Stimulated activated CD4-positive, alpha-beta T cell treated with anti-CD3 and anti-CD28 coated beads, Interleukin-1b, Interleukin-23, amount 100 ng/mL, for 4 hours (primary cell): ENCODE measurements at places on chromosomes 5 and 9.

- no peak for DNase-seq
Measured at GRCh38 chr5:157458835-157459234, 1.2 kb upstream of the NIPAL4 start.

- no peak for DNase-seq
Measured at GRCh38 chr5:81506900-81507588, 113.1 kb upstream of the ACOT12 start.

DNA sequence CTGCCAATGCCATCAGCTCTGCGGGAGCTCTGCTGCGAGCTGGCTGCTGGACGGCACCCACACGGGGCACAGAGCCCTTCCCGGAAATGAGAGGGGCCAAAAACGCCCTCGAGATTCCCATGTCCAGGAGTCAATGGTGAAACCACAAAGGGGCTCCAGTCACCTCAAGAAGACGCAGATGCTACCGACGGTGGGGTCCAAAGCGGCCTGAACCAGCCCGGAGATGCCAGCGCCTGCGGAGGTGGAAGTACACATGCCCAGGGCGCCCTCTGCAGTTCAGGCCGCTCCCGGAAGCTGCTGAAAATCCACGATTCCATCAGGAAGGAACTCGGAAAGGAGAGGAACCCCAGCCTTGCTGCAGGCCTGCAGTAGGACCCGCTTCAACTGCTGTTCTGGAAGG is 82.4 kb upstream of the SELENOP start:
- no peak for DNase-seq

DNA sequence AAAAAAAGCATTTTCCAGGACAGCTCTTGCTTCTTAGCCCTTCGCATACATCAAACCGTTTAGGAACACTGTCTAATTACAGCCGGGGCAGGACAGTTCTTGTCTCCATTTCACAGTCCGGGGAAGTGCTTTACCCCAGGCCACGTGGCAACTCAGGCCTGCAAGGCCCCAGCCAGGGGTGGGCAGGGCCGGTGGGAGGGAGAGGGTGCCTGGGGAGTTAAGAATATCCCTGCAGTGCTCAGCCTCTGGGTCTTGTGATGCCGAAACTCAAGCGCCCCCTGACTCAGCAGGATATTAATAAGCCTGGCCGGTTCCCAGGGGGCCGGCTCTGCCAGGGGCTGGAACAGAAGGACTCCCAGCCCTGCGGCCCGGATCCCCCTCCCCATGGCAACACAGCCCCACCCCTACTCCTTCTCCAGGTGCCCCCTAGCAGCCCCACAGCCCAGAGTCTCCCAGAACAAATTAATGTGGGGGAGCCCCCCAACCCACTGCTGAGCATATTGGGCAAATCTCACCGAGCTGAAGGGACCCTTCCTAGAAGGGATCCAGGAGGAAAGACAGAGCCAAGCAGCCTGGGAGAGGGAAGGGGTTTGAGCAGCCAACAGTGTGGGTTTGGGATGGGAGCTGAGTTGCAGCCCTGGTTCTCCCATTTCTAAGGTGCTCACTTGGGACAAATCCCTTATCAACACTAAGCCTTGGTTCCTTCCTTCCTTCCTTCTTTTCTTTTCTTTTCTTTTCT is 45.3 kb downstream of the PLPP7 start:
- DNase-seq: no peak

- DNase-seq: no peak
Measured at GRCh38 chr5:67301285-67301903, 104.8 kb upstream of the CD180 start.

DNA sequence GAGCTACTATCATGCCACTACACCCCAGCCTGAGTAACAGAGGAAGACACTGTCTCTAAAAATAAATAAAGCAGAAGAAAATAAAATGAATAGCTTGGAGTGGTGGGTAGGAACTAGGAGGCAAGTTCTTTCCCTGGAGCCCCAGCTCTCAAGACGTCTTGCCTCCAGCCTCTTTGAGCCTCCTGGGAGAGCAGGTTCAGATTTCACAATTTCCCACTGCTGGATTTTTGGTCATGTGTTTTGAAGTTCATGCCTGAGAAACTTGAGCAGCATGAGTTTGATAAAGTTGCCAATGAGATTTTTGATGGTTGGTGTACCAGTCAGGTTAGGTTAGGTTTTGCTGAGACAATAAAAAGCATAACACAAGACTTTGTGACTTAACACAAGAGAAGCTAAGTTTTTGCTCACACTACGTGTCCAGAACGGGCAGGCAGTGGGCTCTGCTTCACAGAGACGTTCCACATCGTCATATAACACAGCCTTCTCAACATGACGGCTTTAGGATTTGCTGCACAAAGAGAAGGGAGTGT is 4.1 kb upstream of the CCDC69 start:
- DNase-seq: no peak

DNA sequence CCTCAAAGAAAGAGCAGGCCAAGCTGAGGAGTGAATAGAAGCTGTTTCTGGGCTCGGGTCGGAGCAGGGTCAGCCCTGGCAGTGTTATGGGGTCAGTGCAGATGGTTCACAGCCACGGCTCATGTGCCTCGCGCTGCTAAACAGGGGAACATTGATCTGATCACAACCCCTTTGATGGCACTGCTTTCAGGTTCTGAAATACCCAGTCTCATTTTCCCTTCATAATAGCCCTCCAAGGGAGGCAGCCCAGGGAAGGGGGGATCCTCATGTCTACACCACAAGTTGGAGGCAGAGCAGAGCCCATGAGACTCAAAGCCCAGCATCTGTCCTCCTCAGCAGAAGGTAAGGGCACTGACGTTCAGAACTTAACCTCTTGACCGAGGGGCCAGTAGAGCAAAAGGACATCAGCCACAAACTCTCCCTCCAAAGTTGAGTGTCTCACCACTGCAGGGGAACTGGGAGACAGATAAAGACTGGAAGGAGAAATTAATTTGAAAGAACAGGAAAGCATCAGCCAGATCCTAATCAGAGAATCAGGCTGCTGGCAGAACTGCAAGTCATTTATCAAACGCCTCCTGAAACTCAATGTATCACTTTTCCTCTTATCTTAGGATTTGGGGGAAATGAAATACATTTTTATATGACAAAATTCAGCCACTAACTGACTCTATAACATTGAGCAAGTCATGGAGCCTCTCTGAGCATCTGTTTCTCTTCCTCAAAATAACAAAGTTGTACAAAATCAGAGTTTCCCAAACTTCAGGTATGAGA is 110.6 kb downstream of the SH3TC2 start:
- no peak for DNase-seq

DNA sequence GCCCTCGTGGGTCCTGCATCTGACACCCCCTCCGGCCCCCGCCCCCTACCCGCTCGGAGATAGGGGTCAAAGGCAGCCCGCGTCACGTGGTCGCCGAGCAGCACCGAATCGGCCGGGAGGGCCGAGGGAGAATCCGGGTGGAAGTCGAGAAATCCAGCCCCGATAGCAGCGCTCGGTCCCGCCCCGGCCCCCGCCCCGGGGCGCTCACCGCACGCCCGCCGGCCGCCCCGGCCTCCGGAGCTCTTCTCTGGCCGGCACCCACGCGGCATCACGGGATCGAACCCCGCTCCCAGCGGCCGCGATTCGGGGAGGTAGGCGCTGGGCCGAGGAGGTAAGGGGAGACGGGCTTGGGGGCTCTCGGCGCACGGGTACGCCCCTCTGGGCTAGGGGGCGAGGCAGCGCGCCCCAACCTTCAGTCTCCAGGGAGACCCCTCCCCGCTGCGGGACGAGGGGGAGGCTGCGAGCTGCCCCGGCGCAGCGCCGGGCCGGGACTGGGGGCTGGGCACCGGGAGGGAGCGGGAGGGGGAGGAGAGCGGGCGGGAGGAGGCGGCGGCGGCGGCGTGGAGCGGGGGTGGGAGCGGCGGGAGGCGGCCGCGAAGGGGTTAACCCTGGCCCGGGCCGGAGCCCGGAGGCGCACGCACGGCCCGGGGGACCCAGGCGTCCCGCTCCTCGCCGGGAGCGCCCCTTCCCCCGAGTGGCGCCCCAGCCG is 22.1 kb upstream of the NDST1 start:
- peak; percentile 36 for DNase-seq

- no peak for DNase-seq
Measured at GRCh38 chr9:126463426-126463825, 136.8 kb downstream of the MVB12B start.

DNA sequence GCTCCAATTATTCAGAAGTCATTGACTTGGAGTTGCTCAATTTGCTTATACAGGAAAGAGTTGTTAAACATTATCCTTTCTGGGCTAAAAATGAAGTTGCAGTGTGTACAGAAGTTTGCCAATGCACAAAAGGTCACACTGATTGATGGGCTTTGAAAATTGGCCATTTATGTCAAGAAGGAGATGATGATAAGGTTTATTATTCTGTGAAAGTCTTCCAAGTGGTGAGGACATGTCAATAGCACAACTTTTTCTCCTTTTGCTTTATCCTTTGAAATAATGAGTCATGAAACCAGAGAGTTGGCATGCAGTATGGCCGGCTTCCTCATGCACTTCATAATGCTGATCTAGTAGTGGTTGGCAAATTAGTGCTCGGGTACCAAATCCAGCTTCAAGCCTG is 848.5 kb upstream of the WWC1 start:
- no peak for DNase-seq

- no peak for DNase-seq
Measured at GRCh38 chr9:2387166-2387565, 234.4 kb upstream of the VLDLR start.

DNA sequence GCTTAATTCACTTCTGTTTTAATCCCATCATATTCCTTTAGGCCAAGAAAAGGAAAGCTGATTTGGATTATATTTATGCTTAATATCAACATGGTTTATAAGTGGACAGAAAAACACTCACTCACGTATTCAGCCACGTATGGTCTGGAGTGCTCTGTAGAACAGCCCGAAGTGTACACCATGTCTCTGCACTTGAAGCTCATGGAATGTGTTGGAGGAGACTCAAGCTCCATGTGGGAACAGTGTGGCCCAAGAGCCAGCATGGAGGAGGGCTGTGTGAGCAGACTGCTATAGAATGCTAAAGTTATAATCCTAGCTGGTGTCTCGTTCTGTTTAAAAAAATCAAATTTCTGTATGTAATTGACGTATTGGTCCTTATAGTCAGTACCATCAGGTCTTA is 32.9 kb downstream of the OTULINL start:
- DNase-seq: no peak

GRCh38 chr5:115487168-115487567 is 57.4 kb downstream of the FEM1C start:
- DNase-seq: no peak

DNA sequence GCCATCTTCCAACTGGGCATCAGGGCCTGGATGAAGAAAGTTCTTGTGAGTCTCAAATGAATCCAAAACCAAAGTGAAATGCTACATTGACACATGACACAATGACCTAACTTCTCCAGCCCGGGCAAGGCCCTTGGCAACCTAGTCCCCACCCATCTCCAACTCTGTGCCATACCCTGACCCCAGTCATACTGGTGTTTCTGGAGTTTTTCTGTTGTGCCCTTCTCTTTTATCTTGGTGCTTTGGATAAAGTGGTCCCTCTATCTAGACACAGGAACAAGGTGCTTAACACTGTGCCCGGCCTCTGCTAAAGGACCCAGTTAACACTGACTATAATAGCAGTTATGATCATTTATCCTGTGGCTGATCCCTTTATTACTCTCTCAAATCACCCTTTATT is 149.8 kb downstream of the GRIA1 start:
- no peak for DNase-seq

DNA sequence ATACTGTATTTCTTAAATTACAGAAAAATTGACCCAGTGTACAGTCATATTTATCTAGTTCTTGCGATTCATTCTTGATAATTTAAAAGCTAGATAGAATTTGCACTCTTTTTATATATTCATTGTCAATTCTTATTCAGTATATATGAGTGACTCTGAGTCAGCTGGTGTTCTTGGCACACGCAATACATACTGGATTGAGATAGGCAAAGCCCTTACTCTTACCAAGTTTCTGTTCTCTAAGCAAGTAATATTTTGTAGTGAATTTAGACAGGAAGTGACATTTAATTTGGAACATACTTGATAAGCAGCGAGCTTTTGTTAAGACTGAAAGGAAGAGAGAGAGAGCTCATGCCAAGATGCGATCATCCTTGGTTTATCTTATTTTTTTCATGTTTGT is 57.7 kb downstream of the GPBP1 start:
- DNase-seq: no peak

DNA sequence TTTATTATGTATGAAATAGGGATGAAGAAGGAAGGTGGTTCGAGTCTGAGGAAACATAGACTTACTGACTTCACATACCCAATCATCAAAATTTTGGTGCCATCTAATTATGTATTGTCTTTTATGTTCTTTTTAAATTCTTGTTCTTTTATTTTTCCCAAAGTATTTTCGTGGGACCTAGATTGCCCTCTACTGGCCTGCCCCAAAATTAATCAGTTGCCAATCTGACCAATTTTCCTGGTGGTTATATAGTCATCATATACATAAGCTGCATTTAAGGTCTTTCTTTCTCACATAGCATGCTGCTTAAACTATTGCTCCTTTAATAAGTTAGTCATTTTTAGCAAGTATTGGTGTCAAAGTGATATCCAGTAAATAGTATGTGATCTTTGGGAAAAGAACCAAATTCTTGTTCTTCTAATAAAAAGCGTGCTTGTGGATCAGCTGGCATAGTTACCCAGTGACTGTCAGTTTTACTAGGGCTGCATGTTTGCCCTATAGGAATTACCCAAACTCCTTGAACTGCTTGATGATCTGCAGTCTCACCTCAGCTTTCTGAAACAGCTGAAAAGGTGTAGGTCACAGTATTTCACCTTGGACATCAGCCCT is 223.5 kb downstream of the SH3GL2 start:
- no peak for DNase-seq

- no peak for DNase-seq
Measured at GRCh38 chr5:172109749-172110148, 78.3 kb downstream of the STK10 start.

- no peak for DNase-seq
Measured at GRCh38 chr9:109582386-109582785, 84.3 kb upstream of the PTPN3 start.

DNA sequence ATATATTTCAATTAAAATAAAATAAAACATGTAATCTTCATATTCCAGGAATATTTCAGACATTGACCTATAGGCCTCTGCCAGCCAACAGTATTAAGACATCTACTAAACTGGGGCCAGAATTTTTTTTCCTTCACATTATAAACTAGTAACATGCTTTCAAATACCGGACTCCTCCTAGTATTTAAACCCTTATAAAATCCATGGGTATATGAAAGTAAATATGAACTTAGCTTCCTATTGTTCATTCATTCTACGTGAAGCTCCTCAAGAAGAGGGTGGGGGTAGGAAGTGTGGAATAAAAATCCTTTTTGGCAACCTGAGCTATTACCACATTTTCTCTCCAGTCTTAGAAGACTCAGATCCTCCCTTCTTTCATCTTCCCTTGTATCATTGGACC is 16.4 kb downstream of the SEMA5A start:
- DNase-seq: no peak

GRCh38 chr9:8867148-8867547 is 1067.6 kb upstream of the DMAC1 start:
- no peak for DNase-seq

GRCh38 chr5:90626493-90626892 is 67.9 kb downstream of the ADGRV1 start:
- no peak for DNase-seq

GRCh38 chr5:177453852-177454396 is 7.3 kb downstream of the PRR7 start:
- no peak for DNase-seq

GRCh38 chr9:607417-607816 is 234.1 kb upstream of the DMRT1 start:
- DNase-seq: no peak
